Amygdala (tissue), 56 donors: ENCODE measurements at places on chromosomes 13 and 19.

GRCh38 chr19:17497149-17497798 is 14.2 kb upstream of the PGLS start:
- DNase-seq: no peak

DNA sequence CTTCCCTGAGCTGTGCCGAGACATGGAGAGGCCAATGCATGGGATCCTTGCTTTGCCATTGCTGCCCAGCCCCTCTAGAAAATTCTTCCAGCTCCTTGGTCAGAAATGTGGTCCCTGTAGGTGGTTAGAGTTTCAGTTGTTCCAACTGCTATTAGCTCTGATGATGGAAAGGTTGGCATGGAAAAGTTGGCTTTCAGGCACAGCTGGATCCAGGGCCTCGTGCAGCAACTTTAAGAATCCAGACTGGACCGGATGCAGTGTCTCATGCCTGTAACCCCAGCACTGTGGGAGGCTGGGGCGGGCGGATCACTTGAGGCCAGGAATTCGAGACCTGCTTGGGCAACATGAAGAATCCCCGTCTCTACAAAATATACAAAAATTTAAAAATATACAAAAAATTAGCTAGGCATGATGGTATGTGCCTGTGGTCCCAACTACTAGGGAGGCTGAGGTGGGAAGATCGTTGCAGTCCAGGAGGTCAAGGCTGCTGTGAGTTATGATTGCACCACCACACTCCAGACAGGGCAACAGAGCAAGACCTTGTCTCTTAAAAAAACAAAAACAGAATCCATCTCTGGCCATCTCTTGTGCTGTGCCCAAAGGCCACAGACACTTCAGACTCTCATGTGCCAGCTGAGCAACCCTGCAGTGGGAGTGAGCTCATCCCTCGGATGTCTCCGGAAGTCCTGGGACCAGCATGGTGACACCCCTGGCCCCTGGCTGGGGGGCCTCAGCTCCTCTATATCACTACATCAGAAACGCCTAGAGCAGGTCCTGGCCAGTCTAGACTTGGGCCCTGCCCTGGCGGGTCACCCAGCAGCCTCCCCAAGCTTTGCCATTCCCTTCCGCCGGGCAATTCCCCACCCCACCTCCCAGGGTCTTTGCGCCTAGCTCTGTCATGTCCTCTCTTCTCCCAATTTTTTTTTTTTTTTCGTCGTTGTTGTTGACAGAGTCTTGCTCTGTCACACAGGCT is 16.8 kb downstream of the MEX3D start:
- DNase-seq: no peak

- DNase-seq: no peak
These were observed 256.1 kb upstream of the MAB21L1 start for GRCh38 chr13:35732565-35732964.

DNA sequence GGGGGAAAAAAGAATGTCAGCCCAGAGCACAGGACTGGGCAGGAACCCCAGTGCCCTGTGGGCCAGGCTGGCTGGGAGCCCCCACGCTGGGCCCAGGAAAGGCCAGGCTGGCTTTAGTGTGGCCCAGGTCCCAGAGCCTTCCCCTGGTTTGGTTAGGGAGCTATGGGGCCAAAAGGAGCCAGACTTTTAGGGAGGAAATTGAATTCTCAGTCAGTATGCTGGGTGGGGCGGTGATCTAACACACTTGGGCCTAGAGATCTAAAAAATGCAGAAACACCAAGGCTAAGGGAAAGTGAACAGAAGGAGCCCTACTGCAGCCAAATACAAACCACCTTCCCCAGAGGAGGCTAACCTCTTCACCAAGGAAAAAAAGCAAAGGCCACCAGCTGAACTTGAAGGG is 137.5 kb downstream of the CRYL1 start:
- DNase-seq: no peak

- DNase-seq: no peak
These were observed 2232.7 kb downstream of the PCDH9 start for GRCh38 chr13:64997438-64997837.

DNA sequence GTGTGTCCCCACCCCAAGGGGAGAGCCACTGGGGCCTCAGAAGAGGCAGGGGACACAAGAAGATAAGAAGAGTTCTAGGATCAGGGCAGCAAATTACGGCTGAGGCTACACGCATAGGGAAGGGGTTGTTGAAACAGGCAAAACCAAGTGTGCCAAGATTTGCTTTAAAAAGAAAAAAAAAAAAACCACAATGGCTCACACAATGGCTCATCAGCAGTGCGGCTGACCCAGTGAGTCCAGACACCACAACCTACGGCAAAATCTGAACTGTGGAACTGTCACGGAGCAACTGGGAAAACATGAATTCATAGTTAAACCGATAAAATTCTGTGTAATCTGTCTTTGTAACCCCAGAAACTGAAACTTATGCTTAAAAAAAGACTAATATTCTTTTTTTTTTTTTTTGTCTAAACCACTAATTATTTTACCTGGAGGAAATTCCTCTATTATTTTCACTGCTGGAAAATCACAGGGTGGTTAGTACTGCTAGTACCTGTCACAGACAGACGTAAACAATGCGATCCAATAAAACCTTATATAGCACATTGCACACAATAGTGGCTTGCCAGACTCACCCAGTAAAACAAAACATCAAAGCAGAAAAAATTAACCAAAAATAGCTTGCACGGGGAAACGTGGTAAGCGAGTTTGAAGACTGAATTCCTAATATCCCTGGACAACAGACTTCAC is 325.4 kb upstream of the TSHZ3 start:
- no peak for DNase-seq

DNA sequence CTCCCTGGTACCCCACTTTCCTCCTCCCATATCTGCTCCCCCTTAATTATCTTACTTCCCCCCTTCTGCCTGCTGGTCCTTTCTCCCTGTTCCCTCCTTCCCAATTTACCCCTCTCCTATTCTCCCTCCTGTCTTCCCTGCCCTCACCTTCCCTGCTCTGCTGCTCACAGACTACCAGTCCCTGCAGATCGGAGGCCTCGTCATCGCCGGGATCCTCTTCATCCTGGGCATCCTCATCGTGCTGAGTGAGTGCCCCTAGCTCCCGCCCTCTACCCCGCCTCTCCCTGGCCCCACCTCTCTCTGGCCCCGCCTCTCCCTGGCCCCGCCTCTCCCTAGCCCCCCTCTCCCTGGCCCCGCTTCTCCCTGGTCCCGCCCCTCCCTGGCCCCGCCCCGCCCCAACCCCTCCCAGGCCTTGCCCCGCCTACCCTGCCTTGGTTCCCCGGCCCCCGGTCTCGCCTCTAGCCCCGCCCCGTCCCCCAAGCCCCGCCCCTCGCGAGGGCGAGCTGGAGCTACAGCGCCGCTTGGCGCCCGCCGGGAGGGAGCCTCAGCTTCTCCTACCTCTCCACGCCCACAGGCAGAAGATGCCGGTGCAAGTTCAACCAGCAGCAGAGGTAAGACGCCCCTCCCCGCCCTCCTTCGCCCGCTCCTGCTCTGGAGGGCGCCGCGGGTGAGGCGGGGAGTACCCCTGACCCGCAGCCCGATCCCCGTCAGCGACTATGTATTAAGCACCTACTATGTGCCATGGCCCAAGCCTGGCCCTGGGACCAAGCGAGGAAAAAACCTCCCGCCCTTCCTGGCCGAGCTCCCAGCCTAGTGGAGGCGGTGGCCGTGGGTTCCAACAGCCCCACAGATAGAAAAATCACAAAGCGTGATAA is 1.9 kb upstream of the FXYD7 start:
- peak; percentile 85 for DNase-seq

GRCh38 chr13:86960876-86961275 is 710.3 kb upstream of the SLITRK5 start:
- DNase-seq: no peak

DNA sequence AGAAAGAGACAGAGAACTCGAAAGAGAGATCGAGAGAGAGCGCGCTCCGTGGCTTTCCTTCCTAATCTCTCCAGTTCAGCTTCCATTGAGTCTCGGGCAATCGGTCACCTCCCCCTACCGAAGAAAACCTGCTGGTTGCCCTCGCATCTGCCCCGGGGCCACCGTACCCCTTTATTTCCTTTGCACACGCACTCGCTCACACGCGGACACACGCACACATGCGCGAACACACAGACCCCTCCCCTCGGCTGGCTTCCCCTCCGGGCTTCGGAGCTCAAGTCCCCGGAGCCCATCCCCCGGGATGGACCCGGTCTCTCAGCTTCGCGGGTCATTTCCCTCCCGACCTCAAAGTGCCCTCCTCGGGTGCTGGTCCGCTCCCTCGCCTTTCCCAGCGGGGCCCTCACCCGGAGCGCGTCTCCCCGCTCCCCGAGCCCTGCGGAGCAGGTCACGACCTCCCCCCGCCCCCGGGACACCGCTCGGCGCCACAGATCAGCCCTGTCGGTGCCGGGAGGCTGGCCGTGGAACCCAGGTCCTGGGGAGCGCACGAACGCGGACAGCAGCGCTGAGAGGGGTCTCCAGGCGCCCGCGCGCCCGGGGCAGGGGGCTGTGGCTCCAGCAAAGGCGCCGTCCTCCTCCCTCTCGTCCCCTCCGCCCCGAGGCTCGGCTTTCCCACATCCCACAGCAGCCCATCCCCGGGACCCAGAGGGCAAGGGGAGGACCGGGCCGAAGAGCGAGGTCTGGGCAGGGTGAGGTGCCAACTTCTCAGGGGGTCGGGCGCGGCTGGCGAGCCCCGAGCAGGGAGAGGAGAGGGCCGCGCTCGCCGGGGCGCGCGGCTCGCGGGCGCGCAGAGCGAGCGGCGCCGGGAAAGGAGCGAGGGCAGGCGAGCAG is 1.8 kb downstream of the DACH1 start:
- no peak for DNase-seq

GRCh38 chr13:41312176-41312500 is 1.1 kb downstream of the NAA16 start:
- DNase-seq: no peak

GRCh38 chr19:28642787-28643683 is 569.9 kb downstream of the UQCRFS1 start:
- no peak for DNase-seq

GRCh38 chr19:56477429-56478338 is 539 bp upstream of the ZNF667 start:
- DNase-seq: peak; percentile 45

GRCh38 chr19:28615546-28615916 is 597.4 kb downstream of the UQCRFS1 start:
- DNase-seq: no peak
